Progenitor cell of endocrine pancreas (in vitro differentiated cells): ENCODE measurements at places on chromosomes 11 and 22.

GRCh38 chr22:30276039-30276438 is 9.4 kb upstream of the OSM start:
- DNase-seq, result no peak

DNA sequence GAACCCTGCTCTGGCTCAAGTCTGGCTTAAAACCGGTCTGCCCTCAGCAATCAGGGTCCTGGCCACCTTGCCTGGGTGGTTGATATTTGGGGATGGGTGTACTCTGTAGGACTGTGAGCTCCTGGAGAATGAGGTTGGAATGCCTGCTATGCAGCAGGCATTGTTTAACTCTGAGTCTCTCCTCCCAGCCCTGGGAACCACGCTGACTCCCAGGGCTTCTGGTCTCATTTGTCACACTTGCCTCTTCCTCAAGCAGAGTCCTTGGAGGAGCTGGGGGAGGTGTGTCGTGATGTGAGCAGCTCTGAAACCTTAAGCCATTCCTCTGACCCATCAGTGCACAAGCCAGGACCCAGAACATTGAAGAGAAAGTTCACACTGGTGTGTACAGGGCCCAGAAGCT is 340.1 kb downstream of the MN1 start:
- peak; percentile 18 for DNase-seq

DNA sequence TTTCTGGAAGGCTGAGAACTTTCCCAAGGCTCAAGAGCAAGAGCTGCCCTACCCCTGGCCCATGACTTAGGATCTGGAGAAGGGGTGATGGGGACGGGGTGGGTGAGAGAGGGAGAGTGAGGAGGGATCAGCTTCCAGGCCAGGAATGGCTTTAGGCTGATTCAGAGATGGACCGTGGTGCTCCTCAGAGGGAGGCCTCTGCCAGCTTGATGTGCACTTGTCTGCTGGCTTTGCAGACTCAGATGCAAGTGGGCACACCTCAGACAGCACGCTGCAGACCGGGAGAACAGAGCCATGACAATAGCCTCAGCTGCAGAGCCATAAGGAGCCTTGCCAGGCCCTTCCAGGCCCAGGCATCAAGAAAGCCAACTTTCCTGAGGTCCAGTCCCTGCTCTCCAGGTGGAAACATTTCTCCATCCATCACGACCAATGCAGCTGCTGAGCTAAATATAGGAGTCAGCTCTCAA is 41.3 kb downstream of the ALX4 start:
- DNase-seq, result no peak

- DNase-seq, result no peak
Measured at GRCh38 chr11:57348636-57349313, 10.6 kb downstream of the P2RX3 start.

- DNase-seq, result no peak
Measured at GRCh38 chr22:46532416-46532815, 5.0 kb downstream of the CELSR1 start.

- DNase-seq, result no peak
Measured at GRCh38 chr11:66258473-66258893, 10.0 kb upstream of the RAB1B start.

DNA sequence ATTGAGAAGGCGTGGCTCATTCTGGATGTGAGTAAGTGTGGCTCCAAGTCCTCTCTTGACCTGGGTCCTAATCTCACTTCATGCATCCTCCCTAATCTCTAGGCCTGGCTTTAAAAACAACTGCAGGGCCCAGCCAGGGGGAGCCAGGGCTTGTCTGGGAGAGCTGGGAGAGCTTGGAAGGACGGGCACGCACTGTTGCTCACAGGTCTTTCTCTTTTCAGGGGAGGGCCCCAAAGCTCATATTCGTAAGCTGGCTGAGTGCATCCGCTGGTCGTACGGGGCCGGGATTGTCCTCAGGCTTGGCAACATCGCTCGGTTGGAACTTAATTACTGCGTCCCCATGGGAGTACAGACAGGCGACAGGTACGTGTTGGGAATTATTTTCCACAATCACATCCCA is 34.1 kb upstream of the PARVB start:
- no peak for DNase-seq

- DNase-seq, result no peak
Measured at GRCh38 chr11:105204636-105205035, 65.1 kb upstream of the CARD18 start.

DNA sequence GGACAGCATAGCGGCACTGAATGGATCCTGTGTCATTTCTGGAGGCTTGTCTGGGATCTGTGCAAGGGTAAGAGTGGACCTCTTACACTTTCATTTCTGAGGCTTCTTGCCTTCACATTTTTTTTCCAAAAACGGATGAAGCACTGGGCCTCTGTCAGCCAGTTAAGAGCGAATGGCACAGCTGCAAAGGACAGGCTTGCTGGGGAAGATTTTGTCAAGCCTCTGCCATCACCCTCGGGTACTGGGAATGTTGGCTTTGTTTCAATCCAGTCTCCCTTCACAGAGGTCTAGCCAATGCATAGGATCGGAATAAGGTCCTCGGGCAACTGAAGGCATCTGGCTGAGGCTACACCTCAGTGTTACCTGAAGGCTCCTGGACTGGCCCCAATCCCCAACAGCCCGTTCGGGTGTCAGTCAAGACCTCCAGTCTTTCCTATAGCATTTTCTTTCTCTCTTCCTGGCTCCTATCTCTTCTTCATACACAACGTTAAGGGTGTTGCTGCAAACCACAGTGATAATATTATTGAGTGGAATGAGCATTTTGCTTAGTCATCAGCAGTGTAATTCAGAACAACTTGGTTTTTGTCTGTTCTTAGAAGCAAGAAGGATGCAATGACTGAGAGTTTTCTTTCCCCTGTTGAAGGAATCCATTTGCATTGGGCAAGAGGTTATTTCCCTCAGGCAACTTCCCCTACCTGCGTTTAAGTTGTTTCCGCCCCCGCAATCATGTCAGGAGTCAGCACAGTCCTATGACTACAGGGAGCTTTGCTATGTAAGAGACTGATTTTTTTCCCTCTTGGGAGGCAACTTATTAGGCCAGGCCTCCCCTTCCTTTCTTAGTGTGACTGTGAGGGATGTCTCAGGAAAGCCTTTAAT is 22.8 kb downstream of the NPAT start:
- no peak for DNase-seq

- no peak for DNase-seq
Measured at GRCh38 chr11:30710221-30710620, 124.1 kb upstream of the MPPED2 start.

- no peak for DNase-seq
Measured at GRCh38 chr11:35029979-35030682, 108.8 kb upstream of the CD44 start.

- no peak for DNase-seq
Measured at GRCh38 chr11:113192121-113192925, 122.1 kb upstream of the TTC12 start.

DNA sequence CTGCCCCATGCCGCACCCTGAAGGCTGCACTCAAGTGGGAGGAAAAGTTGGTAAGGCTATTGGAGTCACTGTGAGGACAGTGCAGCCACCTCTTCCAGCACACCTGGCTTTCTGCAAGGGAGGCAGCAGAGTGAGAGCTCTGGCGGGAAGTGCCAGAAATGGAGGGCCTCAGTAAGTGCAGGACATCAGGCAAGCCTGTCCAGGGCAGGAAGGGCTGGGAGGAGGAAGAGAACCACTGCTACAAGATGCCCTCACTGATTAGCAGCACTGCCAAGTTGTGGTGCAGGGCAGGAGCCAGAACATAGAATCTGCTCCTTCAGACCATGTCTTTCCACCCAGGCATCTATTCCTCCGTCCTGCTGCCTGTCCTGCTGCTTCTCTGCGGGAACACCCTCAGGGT is 61.2 kb upstream of the CLTCL1 start:
- DNase-seq, result no peak

DNA sequence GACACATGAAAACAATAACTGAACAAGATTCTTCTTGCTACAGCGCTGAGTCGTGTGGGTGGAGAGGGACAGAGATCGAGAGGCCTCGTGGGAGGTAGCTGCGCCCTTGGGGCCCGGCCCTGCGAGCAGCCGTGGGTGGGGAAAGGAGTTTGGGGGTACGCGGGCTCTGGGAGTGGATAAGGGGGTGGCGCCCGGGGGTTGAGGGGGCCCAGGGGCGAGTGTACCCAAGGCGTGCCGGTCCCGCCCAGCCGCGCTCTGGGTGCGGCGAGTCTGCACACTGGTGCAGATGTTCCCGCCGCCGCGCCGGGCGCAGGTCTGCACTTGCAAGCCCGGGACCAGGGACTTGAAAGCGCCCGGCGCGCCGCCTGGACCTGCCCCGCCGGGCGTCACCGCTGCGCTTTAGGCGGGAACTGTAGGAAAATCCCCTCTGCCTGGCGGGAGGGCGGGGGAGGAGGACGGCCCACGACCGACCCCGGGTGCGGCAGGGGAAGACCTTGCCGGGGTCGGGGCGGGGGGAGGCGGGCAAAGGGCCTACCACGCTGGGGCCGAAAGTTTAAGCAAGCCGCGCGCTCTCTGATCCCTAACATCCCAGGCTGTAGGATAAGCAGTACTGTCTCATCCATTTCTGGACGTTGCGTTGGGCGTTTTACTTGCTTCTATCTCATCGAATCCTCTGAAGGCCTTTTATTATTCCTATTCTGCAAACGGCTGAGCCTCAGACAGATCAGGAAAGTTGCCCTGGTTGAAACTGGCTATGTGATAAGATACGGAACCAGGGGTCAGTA is 1.4 kb upstream of the KREMEN1 start:
- peak; percentile 39 for DNase-seq

- no peak for DNase-seq
Measured at GRCh38 chr11:126466236-126467045, 111.0 kb downstream of the ST3GAL4 start.

DNA sequence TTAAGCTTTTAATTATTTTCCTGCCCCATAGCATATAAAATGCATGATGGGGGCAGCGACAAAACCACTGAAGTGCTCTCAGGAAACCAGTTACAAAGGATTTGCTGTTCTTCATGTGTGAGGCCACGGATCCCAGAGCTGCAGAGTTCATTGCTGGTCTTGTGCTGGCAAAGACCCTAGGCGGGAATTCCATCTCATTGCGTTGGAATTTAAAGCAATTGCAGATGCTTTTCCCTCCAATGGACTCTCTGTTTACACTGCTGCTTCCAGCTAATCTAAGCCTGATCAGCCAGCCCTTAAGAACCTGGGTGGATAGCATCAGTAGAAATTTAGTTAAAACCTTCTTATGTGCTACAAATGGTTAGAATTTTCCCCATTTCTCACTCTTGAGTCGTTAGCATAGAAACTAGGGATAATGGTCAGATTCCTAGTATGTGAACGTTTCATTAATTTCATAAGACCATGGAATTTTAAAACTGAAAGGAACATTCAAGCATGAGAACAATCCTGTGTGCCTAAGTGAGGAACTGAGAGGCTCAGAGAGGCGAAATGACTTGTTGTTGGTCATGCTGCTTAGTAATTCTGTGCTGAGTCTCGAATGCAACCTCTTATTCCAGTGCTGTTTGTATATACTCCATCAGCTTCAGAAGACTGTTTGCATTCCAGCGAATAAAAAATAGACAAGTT is 36.1 kb upstream of the ADSL start:
- no peak for DNase-seq

- DNase-seq, result no peak
Measured at GRCh38 chr22:49959782-49960158, 802 bp upstream of the PIM3 start.

- DNase-seq, result peak; percentile 7
Measured at GRCh38 chr11:2802389-2803185, 83.0 kb downstream of the CDKN1C start.

- no peak for DNase-seq
Measured at GRCh38 chr11:39461066-39461465, 1998.4 kb downstream of the LRRC4C start.

DNA sequence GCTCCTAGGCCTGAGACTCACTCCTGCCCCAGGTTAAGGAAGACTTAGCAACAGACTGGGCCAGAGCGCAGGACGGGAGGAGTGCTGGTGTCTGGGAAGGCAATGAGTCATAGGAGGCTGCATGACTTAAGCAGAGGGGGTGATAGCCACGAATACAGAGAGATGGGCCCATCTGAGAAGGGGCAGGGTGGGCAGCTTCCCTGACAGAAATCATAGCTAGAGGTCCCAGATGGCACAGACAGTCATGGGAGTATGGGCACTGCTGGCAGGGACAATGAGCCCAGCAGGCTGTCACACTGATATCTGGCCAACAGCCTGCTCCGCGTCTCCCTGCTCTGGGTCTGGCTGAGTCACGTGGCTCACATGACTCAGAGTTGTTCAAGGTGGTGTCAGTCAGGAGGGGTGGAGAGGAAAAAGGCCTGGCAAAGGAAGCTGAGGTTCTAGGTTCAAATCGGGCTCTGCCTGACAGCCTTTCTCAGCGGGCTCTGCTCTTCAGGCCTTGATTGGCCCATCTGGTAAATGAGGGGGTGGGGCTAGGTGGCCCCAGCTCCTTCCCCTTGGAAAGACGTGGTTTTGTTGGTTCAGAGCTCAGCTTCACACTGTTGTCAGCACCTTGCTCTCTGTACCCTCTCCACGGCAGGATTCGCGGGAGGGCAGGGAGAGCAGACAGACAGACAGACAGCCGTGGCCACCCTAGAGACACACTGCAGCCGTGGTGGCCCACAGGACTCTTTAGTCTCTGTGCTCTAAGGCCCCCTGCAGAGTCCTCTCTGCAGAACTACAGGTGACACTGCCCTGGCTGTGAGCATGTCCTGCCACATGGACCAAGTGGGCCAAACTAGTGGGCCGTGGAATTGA is 47.8 kb downstream of the DBX1 start:
- DNase-seq, result no peak

GRCh38 chr11:69422645-69423044 is 58.8 kb upstream of the LINC01488 start:
- DNase-seq, result no peak

DNA sequence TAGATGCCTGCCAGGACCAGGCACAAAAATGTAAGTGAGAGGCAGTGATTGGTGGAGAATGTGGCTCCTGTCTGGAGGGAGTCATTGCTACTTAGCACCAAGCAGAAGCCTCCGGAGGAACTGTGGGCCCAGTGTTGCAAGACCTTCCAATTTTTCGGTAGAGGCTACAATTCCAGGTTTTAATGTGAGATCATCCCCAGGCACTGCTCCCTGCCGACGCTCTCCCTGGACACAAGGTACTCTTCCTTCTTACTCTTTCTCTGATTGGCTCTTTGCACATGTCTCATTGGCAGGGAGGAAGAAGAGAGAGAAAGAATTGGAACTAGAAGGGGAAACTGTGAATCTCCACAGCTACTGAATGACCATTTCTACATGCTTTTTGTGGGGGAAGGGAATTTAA is 53.7 kb upstream of the EP300 start:
- no peak for DNase-seq

DNA sequence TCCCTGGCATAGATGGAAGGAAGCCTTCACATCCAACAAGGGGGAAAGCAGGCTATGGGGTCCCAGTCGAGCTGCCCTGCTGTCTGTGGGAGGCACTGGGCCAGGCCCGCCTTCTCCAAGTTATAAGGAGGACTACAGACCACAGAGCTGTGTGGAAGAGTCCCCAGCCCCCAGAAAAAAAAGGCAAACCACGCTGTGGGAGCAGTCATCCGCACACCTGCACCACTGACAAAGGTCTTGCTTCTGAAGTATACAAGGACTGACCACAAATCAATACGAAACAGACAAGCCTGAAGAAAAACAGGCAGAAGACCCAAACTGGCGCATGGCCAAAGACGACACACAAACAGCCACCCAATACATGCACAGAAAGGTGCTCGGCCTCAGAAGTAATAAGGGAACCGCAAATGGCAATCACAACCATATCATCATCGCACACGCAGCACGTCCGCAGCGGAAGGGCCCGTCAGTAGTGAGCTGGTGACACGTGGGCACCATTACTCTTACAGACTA is 384.1 kb downstream of the CTTN start:
- DNase-seq, result no peak

- no peak for DNase-seq
Measured at GRCh38 chr11:34068111-34068510, 16.6 kb downstream of the CAPRIN1 start.

GRCh38 chr11:91312541-91312940 is 912.1 kb upstream of the FAT3 start:
- DNase-seq, result no peak
